ENCODE measurements at places on chromosomes 3 and 15.

DNA sequence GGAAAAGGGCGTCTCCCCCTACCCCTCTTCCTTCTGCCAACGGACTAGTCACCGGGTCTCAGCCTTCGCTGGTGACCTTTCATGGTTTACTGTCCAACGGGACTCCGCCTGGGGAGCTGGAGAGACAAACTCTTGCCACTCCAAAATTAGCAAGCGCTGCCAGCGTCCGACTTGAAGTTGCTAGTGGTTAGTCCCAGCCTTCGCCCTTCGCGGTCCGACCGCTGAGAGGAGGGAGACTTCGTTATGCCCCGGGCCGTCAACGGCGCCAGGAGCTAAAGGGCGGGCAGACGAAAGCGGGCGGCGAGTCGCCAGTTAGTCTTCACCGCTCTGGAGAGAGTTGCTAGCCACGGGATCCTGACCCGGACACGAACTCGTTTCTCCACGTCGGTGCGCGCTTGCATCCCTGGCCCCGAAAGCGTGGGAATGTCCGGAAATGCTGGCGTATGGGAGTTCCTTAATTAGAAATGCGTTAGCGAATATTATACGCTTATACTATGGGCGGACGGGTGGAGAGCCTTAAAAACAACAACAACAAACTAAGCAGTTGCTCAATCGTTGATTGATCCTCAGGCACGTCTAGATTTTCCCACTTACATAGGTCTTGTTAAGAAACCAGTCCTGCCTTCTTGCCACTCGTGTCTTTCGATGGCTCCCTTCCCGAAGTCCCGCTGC lies 716 bp downstream of the SMC4 start:
- peak overlapping the region; percentile 100 for H3K27ac ChIP-seq
- no peaks in the 10 kb centered on the region for H3K27me3 ChIP-seq
- H3K4me1 ChIP-seq, result peaks cover 26% of the 10 kb centered on the region
- peak overlapping the region; percentile 71 for H3K4me3 ChIP-seq
- peaks cover 29% of the 10 kb centered on the region for H3K36me3 ChIP-seq

DNA sequence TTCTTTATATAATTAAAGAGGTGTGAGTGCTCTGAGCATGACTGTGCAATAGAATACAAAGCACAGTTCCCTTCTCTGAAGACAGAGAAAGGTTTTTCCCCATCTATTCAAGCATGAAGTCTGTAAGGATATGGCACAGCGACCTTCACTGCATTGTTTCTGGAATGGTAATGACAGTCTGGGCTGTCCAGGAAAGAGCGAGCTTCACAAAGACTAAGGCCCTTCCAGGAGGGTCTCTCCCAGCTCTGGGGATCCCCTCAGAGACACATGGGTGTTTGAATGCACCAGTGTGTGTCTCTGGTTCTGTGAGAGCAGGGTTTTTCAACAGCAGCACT lies 179.9 kb upstream of the NR2E3 start:
- no peaks in the 10 kb centered on the region for H3K27me3 ChIP-seq
- no peaks in the 10 kb centered on the region for H3K4me1 ChIP-seq
- DNase-seq, result no peak
- no peaks in the 10 kb centered on the region for H3K36me3 ChIP-seq
- H3K4me3 ChIP-seq, result no peak overlapping the region

DNA sequence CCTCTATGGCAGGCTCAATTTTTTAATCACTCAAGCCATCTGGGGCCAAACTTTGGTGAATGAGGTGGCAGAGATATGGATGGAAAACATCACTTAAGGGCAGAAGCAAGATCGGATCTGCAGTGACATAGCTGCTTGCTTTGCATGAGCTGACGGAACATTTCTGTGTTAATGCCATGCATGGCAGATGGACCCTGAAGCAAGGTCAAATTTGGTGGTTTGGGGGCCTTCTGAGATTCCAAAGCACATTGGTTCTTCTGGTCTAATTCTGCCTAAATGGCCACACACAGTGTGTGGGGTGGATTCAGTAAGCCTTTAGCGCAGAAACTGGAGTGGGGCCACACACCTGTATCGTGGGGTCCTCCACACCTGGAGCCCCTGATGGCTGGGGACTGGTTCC lies 38.3 kb upstream of the BCL2L10 start:
- DNase-seq, result no peak
- no peaks in the 10 kb centered on the region for H3K27me3 ChIP-seq
- no peak overlapping the region for H3K27ac ChIP-seq
- no peaks in the 10 kb centered on the region for H3K4me1 ChIP-seq
- H3K4me3 ChIP-seq, result no peak overlapping the region
- H3K36me3 ChIP-seq, result no peaks in the 10 kb centered on the region

DNA sequence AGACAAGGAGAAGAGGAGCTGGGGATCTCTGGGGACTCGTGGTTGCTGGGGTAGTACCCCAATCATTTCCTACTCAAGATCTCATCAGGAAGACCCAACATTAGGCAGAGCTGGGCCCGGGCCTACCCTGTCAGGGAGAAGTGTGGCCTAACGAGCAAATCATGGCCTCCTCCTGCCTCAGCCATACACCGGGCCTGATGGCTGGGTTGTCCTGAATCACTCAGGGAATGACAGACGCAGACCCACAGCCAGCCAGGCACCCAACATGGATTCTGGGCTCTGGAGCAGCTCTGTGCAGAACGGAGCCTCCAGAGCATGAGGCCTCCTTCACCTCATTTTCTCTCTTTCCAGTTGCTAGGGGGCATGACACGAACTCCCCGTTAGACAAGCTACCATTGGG lies 19.7 kb downstream of the ITGA11 start:
- DNase-seq, result no peak
- no peak overlapping the region for H3K27ac ChIP-seq
- no peak overlapping the region for H3K4me3 ChIP-seq
- no peaks in the 10 kb centered on the region for H3K36me3 ChIP-seq
- no peaks in the 10 kb centered on the region for H3K27me3 ChIP-seq

- H3K36me3 ChIP-seq, result no peaks in the 10 kb centered on the region
- H3K4me3 ChIP-seq, result no peak overlapping the region
- no peaks in the 10 kb centered on the region for H3K27me3 ChIP-seq
- H3K27ac ChIP-seq, result no peak overlapping the region
- H3K4me1 ChIP-seq, result no peaks in the 10 kb centered on the region
- DNase-seq, result no peak
Observed at GRCh38 chr15:49860101-49860500, 239.3 kb downstream of the DTWD1 start.

DNA sequence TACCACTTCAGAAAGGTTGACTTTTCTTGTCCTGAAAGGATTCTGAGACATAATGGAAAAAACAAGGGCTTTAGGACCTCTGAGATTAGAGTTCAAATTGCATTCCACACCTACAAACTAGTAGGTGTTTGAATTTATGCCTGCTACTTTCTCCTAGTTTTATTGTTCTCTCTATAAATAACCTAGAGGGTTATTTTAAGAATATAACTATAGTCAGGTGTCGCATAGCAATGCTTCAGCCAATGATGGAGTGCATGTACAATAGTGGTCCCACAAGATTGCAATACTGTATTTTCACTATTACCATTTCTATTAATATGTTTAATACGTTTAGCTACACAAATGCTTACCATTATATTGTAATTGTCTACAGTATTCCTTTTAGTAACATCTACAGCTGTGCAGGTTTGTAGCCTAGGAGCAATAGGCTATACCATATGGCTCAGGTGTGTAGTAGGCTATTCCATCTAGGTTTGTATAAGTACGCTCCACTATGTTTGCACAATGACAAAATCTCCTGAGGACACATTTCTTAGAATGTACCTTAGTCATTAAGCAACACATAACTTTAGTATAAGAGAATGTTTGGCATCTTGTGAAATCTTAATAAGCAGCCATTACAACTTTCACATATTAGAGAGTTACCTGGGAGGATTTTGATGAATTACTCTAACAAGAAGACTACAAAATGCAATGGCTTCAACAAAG lies 1352.5 kb downstream of the ZPLD1 start:
- H3K27me3 ChIP-seq, result no peaks in the 10 kb centered on the region
- H3K36me3 ChIP-seq, result no peaks in the 10 kb centered on the region
- no peak for DNase-seq
- H3K27ac ChIP-seq, result no peak overlapping the region
- H3K4me3 ChIP-seq, result no peak overlapping the region
- H3K4me1 ChIP-seq, result no peaks in the 10 kb centered on the region

DNA sequence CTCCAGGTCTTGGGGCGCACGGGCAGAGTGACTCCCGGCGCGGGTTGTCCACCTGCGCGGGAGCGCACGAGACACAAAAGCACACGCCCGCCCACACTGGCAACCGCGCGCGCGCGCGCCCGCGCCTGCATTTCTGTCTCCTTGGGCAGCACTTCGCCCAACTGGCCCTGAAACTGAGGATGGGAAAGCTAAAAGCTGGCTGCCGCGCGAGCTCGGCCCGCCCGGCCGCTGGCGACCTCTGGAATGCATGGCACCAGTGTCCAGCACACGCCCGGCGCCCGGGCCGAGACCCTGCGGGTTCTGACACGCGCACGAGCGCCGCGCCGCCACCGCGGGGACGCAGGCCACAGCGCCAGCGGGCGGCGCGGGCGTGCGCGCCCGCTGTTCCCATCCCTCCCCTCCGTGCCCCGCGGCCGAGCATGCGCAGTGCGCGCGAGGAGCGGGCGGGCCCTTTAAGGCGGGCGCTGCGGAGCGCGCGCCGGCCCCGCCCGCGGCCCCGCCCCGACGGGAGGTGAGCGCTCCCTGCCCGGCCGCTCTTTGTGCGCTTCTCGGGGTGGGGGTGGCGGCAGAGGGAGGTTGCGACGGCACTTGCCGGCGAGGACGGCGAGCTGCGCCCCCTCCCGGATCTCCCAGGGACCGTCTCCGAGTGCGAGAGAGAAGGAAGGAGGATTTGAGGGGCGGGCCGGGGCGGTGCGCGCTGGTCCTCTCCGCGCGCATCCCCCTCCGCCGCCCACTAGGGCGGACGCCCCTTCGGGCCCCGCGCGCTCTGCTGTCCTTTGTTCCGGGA lies 1.0 kb upstream of the MEX3B start:
- H3K4me1 ChIP-seq, result peaks cover 4% of the 10 kb centered on the region
- no peaks in the 10 kb centered on the region for H3K36me3 ChIP-seq
- DNase-seq, result peak; percentile 39
- H3K27ac ChIP-seq, result peak overlapping the region; percentile 95
- H3K4me3 ChIP-seq, result peak overlapping the region; percentile 90

DNA sequence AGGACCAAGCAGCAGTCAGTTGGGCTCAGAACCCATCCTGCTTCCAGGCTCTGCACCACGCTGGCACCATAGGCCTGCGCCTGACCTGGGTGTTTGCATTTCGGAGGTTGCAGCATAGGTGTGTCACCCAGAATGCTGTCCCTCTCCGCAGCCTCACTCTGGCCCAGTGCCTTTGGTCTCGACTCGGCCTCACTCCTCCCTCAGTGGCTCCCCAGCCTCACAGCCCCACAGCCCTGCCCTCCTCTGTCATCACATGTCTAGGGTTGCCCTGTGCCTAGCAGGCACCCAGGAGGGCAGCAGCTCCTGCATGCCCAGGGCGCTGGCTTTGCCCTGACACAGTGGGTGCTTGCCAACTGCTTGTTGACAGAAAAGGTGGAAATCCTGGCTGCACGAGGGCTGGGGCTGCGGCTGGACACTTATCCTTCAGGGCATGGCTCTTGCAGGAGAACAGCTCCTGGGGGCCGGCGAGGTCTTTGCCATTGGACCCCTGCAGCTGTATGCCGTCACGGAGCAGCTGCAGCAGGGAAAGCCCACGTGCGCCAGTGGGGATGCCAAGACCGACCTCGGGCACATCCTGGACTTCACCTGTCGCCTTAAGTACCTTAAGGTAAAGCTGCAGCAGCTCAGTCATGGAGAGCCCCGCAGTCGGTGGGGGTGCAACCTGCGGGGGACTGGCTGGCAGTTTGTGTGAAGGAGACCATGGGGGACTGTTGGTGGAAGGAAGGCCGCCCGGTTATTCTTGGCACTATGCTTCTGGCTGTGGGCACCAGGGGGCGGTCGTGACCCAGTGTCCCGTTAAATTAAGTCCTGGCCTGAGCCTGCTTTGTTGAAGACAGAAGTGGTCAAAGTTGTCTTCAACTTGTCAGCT lies 16.2 kb downstream of the NISCH start:
- H3K4me3 ChIP-seq, result no peak overlapping the region
- H3K36me3 ChIP-seq, result peaks cover 3% of the 10 kb centered on the region
- no peaks in the 10 kb centered on the region for H3K4me1 ChIP-seq
- no peak overlapping the region for H3K27ac ChIP-seq
- no peaks in the 10 kb centered on the region for H3K27me3 ChIP-seq

DNA sequence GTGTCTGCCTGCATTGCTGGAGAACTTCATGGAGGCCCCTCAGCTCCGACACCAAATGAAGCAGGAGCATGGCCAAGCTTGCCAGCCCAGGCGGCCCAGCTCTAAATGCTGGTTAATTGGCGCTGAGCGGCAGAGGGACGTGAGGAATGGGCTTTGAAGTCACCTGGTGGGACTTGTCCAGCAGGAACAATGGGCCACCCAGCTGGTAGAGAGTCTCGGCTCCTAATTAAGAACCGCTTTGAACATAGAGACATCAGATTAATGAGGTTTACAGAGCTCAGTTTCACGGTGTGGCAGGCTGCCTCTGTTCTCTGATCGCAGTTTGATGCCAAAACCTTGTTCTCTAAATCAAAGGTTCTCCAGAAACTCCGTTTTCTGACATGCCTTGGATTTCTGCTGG lies 77.5 kb upstream of the LINGO1 start:
- DNase-seq, result no peak
- no peaks in the 10 kb centered on the region for H3K27me3 ChIP-seq
- H3K27ac ChIP-seq, result no peak overlapping the region
- H3K36me3 ChIP-seq, result no peaks in the 10 kb centered on the region
- H3K4me3 ChIP-seq, result no peak overlapping the region

DNA sequence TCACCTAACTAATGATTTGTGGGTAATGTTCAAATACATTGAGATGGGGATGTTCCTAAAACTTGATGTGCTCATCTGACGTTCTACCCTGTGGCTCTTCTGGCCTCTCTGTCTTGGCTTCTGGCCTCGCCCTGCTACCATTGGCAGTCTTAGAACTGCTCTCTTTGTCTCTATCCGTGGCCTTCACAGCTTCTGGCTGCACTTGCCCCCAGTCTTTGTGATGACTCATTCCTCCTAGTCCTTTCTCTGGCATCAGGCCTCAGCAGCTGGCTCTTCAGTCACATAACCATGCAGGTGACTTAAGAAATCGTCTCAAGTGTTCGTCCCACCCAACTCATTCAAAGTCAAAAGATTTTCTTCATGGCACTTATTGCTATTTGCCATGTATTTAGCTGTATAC lies 188.1 kb downstream of the BBX start:
- H3K4me3 ChIP-seq, result no peak overlapping the region
- H3K36me3 ChIP-seq, result no peaks in the 10 kb centered on the region
- no peaks in the 10 kb centered on the region for H3K4me1 ChIP-seq
- no peak for DNase-seq

DNA sequence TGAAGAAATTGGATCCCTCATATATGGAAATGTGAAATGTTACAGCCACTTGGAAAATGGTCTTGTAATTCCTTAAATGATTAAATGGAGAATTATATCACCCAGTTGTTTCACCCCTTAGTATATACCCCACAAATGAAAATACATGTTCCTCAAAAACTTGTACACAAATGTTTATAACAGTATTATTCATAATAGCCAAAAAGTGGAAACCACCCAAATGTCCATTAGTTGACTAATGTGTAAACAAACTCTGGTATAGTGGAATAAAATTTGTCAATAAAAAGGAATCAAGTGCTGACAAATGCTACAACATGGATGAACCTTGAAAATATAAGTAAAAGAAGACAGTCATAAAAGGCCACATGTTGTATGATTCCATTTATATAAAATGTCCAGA lies 12.5 kb downstream of the FAM162A start:
- no peak overlapping the region for H3K27ac ChIP-seq
- no peaks in the 10 kb centered on the region for H3K4me1 ChIP-seq
- no peak overlapping the region for H3K4me3 ChIP-seq

- peak overlapping the region; percentile 65 for H3K27ac ChIP-seq
- H3K36me3 ChIP-seq, result no peaks in the 10 kb centered on the region
- H3K4me3 ChIP-seq, result no peak overlapping the region
- no peak for DNase-seq
- peaks cover 47% of the 10 kb centered on the region for H3K4me1 ChIP-seq
Observed at GRCh38 chr3:128424508-128425069, 42.1 kb downstream of the DNAJB8 start.
